ENCODE measurements at places on chromosomes 7 and 10. TPM values are rescaled to one million over a fixed set of nuclear protein-coding genes. Genes with fewer than 3 reads are reported as not detected.

C7orf33 gene
- total RNA-seq, result 0.64 TPM

DNA sequence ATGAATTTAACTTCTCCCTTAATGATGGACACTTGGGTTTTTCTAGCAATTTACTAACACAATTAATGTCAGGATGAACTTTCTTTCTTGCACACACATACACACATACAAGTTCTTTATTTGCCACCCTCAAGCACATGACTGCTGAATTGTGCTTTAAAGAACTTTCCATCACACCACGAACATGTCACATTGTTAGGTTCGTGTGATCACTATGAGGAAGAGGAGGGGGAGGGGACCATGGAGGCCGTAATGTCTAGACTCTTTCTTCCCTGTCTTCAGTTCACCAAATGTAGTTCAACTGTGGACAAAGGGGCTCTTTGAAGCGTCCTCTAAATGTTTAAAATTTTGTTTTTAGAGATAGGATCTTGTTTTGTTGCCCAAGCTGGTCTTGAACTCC is 31.0 kb downstream of the NUP42 start:
- no peak for DNase-seq

DNA sequence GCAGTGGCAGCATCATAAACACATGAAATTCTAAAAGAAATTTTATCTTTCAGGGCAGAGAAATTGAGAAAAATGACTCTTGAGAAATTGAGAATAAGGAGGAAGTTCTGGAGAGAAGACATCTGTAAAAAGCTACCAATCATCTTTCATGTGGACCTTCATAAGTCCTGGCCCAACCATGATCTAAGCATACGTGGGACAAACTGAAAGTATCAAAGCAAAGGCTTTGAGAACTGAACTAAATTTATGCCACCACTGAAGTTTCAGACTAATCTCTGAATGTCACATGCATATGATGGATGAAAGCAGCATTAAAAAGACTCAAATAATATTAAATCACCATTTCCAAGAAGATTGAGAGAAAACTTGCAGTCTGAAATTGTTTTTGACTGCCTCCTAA is 1502.8 kb upstream of the LRRTM3 start:
- no peak for DNase-seq

DNA sequence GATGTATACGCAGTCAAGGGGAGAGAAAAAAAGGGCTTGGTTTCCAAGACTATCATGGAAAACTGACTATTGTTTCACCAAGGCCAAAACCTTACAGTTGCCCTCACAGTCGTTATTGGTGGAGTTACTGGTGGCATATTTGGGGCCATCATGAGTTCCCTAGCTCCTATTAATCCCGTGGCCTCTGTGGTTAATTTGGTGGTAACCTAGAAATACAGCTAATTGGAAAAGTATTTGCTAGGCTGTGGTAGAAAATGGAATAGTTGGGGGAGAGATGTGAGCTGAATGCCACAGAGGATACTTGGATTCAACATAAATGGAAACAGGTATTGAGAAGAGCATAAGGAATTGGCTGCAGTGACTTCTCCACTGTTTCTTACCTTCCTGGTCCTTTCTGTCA is 450.7 kb downstream of the KCNMA1 start:
- no peak for DNase-seq

GRCh38 chr10:110648692-110649346 is 4.7 kb downstream of the RBM20 start:
- no peak for DNase-seq

GRCh38 chr10:6347391-6347951 is 144.7 kb downstream of the PFKFB3 start:
- peak; percentile 23 for DNase-seq

- DNase-seq, result no peak
Observed at GRCh38 chr10:130000918-130001317, 36.8 kb upstream of the EBF3 start.

GRCh38 chr7:81447351-81447952 is 322.4 kb downstream of the HGF start:
- no peak for DNase-seq

VAX1 gene
- not detected for total RNA-seq

ZNF503 gene
- 1.2 TPM for total RNA-seq

GRCh38 chr10:110208614-110209453 is 1.4 kb downstream of the MXI1 start:
- DNase-seq, result peak; percentile 61

All from cerebellum (tissue), 4 donors.